ENCODE measurements at places on chromosomes 1 and 21. TPM values are rescaled to one million over a fixed set of nuclear protein-coding genes. Genes with fewer than 3 reads are reported as not detected.

Gene SH3BGR
- total RNA-seq, result 1.6 TPM

Gene TMEM61
- 1.0 TPM for total RNA-seq

Gene ATXN7L2
- total RNA-seq, result 9.9 TPM

Gene CELA3B
- total RNA-seq, result not detected

Gene PLA2G2D
- total RNA-seq, result not detected

Gene TP73
- total RNA-seq, result 1.6 TPM

Gene CACNA1E
- 0.30 TPM for total RNA-seq

Gene EXTL1
- total RNA-seq, result 0.38 TPM

Gene ZMYND12
- total RNA-seq, result 2.6 TPM

Gene FNBP1L
- total RNA-seq, result 129 TPM

Gene FCRLB
- total RNA-seq, result 0.74 TPM

Gene SAMSN1
- 0.90 TPM for total RNA-seq

Gene NPL
- total RNA-seq, result 8.1 TPM

Gene TGFB2
- total RNA-seq, result 2.1 TPM

Data from H7 (cell line).